Neural crest cell (in vitro differentiated cells): ENCODE measurements at places on chromosomes 7 and 10.

DNA sequence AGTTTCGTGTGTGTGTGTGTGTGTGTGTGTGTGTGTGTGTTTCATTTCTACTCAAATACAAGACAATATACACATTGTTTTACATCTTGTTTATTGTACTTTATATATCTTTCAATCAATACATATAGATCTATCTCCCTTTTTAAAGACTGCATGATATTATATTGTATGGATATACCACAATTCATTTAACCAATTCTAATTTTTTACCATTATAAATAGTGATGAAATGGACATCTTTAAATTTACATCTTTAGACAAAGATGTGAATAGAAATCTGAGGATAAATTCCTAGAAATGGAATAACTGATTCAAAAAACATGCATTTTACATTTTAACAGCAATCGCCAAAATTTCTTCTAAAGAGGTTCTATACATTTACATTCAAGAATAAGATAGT is 23.2 kb upstream of the HIBADH start:
- no peak for DNase-seq

DNA sequence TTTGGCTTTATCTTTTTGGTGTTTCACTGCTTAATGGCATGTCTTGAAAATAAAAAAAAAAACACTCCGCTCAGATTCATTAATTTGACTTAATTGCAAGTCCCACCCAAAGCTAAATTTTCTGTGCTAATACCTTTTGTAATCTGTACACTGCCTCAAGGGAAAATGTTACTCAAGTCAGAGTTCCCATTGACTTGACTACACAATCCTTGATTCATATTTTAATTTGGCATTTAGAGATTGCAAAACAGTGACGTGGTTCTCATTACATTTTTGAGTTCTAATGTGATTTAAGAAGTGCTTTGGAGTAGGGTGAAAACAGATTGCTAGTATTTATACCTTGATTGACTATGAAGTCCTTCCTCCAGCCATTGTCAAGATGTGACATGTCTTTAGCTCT is 21.3 kb upstream of the LIPM start:
- no peak for DNase-seq

DNA sequence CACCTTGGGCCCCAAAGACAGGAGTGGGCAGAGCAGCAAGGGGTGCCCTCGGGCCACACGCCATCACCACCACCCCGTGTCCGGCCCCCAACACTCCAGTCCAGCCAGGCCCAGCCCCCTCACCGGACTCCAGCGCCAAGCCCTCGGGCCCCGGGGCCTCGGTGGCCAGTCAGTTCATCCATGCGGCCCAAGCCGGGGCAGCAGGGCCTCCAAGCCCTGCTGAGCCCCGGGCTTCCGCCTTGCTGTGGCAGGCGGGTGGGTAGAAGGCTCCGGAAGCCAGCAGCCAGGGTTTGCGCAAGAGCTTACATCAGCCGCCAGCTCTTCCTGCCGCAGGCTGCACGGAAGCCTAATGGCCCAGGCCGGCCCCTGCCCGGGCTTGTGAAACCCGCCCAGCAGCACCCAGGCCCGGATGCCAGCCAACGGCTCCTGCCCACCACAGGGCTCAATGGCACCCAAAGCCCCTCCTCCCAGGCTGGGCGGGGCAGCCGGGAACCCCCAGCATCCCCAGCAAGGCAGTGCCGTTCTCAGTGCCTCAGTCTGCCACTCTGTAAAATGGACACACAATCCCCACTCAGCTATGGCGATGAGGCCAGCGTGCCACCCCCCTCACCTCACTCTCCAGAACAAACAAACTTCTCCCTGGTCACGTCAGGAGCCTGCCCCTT is 26.5 kb downstream of the TNRC18 start:
- no peak for DNase-seq

- no peak for DNase-seq
Observed at GRCh38 chr7:3117081-3117480, 73.4 kb upstream of the CARD11 start.

GRCh38 chr10:52775132-52775647 is 2.6 kb upstream of the MBL2 start:
- DNase-seq, result no peak

DNA sequence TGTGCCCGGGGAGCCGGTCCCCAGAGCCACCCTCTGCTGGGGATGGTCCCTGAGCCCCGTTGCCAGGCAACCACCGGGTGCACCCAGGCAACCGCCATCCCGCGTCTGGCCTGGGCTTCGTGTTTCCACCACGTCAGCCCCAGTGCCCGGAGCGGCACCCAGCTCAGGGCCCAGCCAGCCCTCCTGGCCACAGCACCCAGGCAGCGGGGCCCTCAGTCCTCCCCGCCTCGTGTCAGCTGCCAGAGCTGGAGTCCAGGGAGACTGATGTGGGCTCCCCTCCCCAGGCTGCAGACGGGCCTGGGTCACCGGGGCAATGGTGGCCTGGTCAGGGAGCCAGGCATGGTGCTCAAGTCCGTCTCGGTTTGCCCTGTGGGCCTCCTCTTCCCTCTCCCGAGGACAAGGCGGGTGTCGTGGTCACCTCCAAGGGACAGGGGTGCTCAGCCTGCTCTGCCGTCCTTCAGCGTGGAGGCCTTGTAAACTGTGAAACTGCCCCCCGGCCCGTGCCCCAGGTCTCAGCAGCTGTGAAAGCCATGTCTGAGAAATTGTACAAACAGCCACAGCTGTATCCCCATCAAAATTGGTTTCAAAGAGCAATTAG is 72.5 kb downstream of the MICALL2 start:
- no peak for DNase-seq

- DNase-seq, result no peak
Observed at GRCh38 chr7:157122800-157123495, 15.8 kb upstream of the UBE3C start.

GRCh38 chr7:105429746-105430612 is 41.3 kb upstream of the SRPK2 start:
- DNase-seq, result no peak

- no peak for DNase-seq
Observed at GRCh38 chr7:121419201-121420148, 23.4 kb upstream of the FAM3C start.
